Uterus (tissue), 4 donors: ENCODE measurements at places on chromosomes 1 and 21. TPM values are rescaled to one million over a fixed set of nuclear protein-coding genes. Genes with fewer than 3 reads are reported as not detected.

- no peak for DNase-seq
Measured at GRCh38 chr1:29050166-29050565, 73.5 kb downstream of the TMEM200B start.

The ADORA3 gene
- total RNA-seq, result 0.59 TPM

- DNase-seq, result no peak
Measured at GRCh38 chr1:241647658-241648057, 4.4 kb upstream of the WDR64 start.

DNA sequence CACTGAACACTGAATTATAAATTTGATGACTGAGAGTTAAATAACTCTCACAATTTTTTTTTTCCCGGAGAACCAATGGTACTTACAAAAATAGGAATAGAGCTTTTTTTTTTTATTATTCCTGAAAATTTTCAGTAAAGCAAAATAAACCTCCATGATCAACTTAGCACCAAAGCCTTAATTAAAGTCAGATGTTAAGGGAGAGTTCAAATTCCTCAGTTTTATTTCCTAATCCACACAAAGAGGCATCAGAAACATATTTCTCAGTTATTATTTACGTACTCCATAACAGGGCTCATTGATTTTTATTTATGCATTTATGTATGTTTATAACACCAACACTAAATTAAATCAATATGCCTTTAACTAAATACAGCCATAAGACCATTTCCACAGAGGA lies 55.5 kb downstream of the PLPPR5 start:
- DNase-seq, result no peak

- DNase-seq, result no peak
Measured at GRCh38 chr1:109024646-109025045, 17.3 kb downstream of the WDR47 start.

The PHGDH gene
- total RNA-seq, result 120 TPM

GRCh38 chr1:219265026-219265515 lies 91.4 kb downstream of the LYPLAL1 start:
- no peak for DNase-seq

DNA sequence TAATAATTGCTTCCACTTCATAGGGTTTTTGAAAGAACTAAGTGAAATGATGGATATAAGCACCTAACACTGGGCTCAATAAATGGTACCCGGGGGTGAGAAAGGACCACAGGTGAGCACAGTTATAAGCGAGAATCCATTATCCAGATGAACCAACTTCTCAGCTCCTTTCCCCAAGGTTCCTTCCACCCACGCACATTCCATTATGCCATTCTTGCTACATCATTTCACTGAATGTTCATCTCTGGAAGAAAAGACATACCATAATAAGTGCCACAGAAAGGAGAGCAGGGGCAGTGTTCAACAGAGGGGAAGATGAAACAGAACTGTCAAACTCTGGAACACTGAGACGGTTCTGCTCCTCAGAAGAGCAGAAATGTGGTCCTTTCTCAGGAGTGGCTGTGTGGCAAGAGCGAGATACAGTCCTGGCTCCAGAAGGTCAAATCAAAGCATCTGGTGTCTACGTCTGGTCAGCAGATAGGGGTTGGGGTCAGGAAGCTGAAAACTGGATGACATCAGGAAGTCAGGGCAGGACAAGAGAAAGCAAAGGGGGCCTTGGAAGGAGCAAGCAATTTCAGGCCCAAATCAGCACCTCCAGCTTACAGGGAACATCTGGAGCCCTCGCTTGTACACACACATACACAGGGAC lies 255.4 kb upstream of the TMEM51 start:
- DNase-seq, result no peak

DNA sequence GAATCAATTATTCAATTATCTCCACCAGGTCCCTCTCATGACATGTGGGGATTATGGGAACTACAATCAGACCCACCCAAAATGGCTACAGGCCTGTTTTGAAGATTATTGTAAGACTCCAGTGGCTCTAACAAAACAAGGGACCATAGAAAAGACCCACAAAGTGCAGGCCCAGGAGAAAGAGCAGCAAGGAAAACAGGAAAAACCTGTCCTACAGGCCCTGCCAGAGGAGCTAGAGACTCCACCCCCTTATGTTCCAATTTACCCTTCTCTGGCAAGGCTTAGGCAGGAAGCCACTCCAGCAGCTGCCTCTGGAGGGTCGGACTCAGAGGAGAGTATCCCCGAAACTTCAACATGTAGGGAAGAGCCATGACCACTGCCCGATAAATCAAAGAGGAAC lies 96.5 kb downstream of the LIPI start:
- DNase-seq, result no peak

- no peak for DNase-seq
Measured at GRCh38 chr1:62879962-62880361, 96.0 kb downstream of the ATG4C start.

GRCh38 chr1:47813970-47814369 lies 183.2 kb downstream of the TRABD2B start:
- no peak for DNase-seq

GRCh38 chr1:10060311-10061100 lies 27.7 kb downstream of the UBE4B start:
- DNase-seq, result no peak

DNA sequence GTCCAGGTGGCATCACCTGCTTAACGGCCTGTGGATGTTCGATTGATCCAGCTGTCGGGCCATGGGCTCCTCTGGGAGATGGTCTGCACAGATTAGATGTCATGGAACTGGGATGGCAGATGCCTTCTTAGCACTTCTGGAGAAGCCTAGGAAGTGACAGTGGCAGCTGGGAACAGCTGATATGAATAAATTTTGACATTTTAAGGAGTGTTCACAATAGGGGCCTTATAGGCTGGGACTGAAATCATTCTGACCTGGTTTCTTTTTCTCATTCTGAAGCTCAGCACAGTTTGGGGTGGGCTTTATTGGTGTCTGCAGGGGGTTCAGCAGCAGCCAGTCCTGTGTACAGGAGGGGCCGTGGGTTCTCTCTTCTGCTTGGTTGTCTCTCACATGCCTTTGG lies 175.3 kb downstream of the CACNA1E start:
- DNase-seq, result no peak
